ENCODE measurements at places on chromosomes 2 and 18.

GRCh38 chr18:61607867-61608266 is 274.6 kb downstream of the CDH20 start:
- DNase-seq = no peak

DNA sequence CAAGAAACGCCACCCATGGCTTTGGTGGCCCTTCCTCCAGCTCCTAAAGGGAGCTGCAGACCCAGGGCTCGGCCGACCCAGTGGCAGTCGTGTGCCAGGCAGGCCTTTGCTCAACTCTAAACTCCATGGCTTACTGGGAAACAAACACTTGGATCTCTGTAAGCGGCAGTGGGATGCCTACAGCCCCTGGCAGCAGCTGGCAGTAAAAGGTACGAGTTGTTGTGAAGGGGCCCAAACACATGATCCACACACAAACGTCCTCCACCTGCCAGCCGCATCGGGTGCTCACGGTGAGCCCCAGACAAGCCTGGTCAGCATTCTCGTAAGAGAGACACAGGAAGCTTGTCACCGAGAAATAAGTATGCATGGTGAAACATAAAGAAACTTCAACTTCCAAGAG is 214.9 kb downstream of the MGAT5 start:
- no peak for DNase-seq

DNA sequence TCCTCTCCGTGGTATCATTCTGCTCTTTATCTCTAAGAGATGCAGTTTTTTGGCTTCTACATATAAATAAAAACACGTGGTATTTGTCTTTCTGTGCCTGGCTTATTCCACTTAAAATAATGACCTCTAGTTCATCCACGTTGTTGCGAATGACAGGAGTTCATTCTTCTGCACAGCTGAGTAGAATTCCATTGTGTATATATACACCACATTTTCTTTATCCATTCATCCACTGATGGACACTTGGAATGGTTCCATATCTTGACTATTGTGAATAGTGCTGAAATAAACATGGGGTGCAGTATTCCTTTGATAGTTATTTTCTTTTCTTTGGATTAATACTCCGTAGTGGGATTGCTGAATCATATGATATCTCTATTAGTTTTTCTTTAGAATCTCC is 262.3 kb downstream of the SOX11 start:
- no peak for DNase-seq

DNA sequence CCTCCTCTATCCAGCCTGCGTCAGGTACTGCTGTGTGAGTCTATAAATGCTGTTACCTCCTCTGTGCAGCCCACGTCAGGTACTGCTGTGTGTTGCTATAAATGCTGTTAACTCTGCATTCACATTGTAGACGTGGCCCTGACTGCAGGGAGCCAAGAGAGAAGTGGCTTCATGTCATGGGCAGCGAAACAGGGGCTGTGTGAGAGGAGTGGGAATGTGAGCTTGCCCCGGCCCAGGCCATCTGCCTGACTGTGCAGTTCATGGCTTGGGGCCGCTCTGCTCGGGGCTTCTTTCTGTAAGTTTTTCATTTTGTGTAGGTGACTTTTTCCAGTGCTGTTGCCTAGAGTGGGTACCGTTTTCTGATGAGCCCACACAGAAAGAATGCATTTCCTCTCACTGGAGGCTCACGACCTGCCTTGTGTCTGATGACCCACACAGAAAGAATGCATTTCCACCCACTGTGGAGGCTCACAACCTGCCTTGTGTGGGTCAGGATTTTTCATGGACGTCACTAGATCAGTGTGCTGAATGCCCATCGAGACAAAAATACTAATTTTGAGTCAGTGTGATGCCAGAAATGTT is 104.5 kb downstream of the SNTG2 start:
- no peak for DNase-seq

DNA sequence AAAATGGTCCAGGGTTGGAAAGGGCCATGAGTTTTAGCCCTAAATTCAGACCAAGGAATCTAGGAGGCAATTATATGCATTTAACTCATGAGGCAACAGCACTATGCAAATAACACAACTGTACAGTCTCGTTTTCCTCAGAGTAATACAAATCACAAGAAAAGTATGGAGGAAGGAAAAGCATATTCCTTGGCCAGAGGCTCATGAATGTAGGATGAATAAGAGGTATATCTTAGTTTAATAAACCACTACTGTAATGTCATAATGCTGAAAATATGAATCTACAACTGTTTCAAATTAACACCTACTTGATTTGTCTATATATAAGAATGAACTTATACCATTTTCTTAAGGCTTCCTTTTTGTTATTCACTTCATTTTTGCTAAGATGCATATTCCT is 252.5 kb upstream of the TANK start:
- no peak for DNase-seq

- no peak for DNase-seq
These were observed 97.2 kb upstream of the TMEM18 start for GRCh38 chr2:774436-774835.

DNA sequence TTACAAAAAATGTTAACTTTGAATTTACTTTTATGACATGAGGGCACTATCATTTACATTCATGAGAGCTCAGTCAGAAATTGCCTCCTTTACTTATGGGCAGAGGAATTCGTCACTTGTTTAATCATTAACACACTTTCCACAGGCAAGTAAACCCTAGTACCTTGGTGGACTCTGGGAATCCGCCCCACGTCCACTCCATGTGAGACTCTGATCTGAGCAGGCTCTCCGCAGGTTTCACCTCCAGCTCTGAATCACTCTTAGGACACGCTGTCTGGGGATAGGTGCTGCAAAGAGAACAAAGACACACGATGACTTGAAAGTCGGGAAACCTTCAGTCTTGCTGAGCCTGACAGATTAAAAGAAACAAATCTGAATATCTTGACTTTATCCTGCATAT is 73.6 kb downstream of the LPIN2 start:
- DNase-seq = no peak

GRCh38 chr2:128411431-128411830 is 92.8 kb upstream of the HS6ST1 start:
- no peak for DNase-seq

GRCh38 chr2:36380624-36381481 is 25.3 kb downstream of the CRIM1 start:
- DNase-seq = no peak

- no peak for DNase-seq
These were observed 113.0 kb downstream of the DNER start for GRCh38 chr2:229601396-229601795.

DNA sequence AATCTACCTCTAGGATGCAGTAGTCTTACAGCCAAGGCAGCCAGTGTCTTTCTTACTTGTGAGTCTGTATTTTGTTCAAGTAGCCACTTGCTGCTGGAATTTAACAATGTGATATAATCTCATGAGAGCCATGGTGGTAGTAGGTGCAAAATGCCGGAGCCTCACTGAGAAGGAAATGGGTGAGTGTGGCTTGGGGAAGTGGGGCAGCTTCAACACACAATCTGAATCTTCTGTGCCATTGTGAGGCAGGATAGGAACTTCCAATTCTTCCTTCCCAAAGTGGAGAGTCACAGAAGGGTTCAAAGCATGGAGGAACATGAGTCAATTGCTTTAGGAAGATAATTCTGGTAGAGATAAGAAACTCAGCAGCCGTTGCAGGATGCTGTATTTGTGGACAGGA is 158.7 kb upstream of the APCDD1 start:
- DNase-seq = no peak

DNA sequence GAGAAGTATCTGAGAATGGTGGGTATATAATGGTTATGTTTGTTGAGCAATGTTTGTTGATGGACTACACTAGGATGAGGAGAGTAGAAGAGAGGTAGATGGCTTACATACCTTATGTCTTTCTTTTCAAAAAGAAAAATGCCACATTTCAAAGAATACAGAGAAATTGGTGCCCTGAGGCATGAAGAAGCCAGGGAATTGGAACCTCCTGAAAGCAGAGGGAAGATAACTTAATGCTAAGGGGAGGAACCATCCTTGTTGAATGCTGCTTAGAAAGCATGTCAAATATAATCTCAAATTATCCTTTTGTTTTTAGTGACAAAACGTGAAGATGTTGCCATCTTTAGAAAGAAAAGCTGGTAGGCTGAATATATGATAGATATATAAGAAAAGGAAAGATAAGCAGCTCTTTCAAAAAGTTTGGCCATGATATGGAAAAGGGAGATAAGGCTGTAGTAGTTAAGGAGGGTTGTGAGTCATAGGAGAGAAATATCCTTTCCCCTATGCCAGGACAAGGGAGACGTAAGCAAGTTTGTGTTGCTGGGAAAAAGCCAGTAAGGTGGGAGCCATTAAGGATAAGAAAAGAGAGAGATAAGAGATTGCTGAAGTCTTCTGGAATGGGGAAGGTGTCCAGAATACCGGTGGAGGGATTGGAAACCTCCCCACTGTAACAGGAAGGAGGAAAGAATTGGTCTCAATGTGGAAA is 66.3 kb downstream of the SCN2A start:
- DNase-seq = no peak

- no peak for DNase-seq
These were observed 1.2 kb downstream of the ME2 start for GRCh38 chr18:50880119-50880465.

GRCh38 chr2:12270876-12271588 is 445.7 kb upstream of the TRIB2 start:
- no peak for DNase-seq

DNA sequence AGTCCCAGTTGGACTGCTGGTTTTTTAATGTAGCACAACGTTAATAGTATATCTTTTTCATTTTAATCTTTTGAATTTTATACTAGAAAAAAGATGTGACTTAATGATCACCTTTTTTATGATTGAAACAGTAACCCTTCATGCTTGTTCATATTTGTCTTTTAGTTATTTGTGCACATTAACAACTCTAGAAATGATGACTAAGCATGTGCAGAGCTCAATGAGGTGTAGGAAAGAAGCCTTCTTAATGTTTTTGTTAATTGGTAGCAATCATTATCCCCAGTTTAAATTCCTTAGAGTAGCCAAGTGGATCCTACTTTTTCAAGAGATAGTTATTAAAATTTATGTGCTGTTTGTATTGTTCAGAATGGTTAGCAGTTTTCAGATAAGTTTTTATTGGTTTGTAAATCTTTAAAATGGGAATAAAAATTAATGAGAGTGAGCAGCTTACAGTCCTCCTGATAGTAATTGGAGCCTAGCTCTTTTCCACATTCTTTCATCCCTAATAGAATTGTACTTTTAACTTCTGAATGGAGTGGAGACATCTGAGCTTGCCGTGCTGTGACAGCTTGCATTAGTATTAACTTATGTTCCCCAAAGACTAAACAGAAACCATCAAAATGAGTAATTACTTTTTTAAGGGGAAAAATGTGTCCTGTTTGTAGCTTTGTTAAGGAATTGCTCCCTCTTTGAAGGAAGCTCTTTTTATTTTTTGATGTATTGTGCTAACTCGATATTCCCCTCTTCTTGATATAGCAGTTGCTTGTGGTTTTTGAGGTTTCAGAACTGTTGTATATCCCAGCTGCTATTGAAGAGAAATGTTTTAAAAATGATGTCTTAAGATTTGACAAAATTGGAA is 17.3 kb downstream of the PIK3C3 start:
- DNase-seq = no peak

- peak; percentile 5 for DNase-seq
These were observed 1.3 kb downstream of the CIAO1 start for GRCh38 chr2:96267159-96267971.

GRCh38 chr2:138689705-138690104 is 90.5 kb downstream of the NXPH2 start:
- no peak for DNase-seq

DNA sequence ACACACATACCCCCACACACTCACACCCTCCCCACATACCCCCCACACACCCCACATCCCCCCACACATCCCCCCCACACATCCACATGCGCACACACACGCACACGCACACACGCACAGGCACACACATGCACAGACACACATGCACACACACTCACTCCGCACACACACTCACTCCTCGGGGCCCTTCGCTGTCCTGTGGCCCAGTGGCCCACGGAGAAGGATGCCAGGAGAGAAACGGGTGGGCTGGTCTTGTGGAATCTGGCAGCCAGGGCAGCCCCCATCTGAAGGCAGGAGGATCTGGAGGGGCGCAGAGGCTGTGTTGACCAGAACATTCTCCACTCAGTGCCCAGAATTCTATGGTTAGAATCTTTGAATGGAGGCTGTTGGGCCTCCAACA is 51.6 kb downstream of the ACAA2 start:
- no peak for DNase-seq

- no peak for DNase-seq
These were observed 414.8 kb downstream of the DPP10 start for GRCh38 chr2:114857196-114857595.

GRCh38 chr2:28406276-28407096 is 13.8 kb downstream of the FOSL2 start:
- no peak for DNase-seq

- no peak for DNase-seq
These were observed 2.9 kb upstream of the KHK start for GRCh38 chr2:27083410-27084296.

DNA sequence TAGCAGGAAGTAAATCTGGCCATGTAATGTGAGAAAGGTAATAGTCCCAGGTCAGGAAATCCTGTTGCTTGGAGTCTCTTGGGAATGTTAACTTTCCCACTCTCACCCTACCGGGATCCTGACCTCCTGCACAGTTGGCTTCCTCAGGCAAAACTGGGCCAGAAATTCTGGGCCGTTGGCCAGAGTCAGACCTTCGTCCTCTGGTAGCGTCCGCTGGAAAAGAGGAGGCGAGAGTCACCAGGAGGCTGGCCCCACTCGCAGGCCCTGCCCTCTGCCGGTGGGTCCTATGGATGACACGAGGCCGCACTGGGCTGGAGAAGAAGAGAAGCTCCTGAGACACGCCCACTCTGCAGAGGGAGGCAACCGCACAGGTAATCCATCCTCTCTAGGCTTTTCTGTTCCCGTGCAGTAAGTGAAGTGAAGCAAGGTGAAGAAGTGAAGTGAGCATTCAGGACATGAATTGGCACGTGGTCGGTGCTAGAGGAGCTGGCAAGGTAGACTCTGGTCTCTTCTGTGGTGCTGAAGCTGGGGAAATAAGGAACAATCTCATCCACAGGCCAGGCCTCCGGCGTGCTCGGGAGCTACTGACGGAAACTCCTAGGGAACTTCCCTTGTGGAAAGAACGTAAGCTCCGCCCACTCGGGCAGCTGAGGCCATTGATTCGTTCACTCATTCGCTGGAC is 182.7 kb upstream of the GLI2 start:
- no peak for DNase-seq

DNA sequence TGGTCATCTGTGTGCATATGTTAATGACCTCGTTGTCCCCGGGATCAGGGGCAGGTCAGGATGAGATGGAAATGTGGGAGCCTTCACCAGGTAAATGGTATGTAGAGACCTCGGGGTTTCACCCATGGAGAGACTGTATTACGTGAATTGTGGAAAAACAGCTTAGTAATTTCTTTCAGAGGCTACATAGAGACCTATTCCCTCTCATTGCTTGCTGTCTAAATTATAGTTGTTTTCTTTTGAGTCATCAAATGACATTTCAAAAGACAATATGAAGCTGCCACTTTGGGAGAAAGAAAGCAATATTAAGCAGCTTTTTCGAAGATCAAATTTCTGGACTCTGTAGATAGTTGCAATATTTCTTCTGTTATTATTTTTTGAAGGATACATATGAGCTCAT is 20.4 kb downstream of the ADAM23 start:
- DNase-seq = no peak

GRCh38 chr2:16647992-16648617 is 17.5 kb downstream of the CYRIA start:
- DNase-seq = no peak
